ENCODE measurements at places on chromosomes 13 and 19.

GRCh38 chr13:53494406-53494805 lies 465.8 kb downstream of the OLFM4 start:
- DNase-seq: no peak

DNA sequence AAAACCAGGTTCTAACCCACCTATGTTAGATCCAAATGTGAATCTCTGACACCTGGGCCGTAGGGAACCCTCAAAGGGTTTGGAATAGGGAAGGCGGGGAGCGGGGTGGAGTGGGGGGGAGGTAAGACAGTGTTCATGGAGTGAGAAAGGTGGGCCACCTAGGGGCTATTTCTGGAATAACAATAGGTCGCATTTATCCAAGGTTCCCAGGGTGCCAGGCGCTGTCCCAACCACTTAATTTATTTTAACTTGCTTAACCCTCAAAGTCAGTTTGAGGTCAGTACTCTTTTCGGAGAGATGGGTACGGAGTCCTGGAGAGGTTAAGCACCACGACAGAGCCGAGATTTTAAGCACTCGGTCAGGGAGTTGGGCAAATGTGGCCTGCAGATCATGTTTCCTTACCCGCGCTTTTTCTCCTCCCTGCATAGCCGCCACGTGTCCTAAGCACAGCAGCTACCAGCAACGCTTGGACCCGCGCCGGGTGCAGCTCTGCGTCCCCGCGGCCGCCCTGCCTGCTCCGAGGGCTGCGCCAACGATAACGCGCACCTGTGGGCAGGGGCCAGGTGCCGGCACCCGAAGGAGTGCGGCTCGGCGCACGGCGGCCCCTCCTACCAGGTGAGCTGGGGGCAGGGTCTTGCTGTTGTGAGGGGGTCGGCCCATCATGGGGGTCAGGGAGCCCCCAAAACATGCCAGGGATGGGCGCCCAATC lies 25.0 kb upstream of the FXYD3 start:
- peak; percentile 18 for DNase-seq

DNA sequence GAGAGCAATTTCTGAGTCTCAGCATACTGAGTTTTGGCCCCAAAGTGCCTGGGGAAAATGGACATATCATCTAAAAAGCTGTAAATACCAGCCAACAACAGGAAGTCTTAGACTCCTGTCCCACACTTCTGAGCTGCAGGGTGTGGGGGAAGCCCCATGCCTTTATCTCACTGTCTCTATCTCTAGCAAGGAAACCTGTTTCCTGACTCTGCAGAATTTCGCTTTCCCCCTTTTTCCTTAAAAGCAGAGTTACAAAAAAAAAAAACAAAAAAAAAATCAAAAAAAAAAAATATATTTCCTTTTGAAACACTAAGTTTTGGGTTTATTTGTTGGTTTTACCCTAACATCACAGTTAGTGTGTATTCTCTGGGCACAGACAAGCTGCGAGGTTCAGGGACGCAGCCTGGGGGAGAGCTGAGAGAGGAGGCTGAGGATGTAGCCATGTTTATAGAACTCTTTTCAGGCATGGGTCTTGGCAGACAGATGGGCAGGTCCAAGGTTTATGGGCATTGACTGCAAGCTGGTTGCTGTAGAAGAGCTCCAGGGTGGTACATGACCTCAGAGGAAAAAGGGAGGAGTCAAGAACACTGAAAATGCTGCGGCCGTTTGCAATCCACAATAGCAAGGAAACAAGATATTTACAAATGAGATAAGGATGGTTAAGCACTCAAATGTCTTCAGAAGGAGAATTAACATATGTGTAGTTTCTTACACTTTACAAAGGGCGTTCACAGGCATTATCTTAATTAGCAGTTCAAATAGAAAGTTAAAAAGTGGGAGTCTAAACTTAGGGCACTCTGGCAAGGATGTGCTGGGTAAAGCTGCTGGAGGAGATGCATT lies 4.9 kb downstream of the MBNL2 start:
- DNase-seq: no peak

GRCh38 chr13:84606616-84607015 lies 724.3 kb upstream of the SLITRK1 start:
- DNase-seq: no peak

GRCh38 chr13:53568491-53568890 lies 539.9 kb downstream of the OLFM4 start:
- DNase-seq: no peak

DNA sequence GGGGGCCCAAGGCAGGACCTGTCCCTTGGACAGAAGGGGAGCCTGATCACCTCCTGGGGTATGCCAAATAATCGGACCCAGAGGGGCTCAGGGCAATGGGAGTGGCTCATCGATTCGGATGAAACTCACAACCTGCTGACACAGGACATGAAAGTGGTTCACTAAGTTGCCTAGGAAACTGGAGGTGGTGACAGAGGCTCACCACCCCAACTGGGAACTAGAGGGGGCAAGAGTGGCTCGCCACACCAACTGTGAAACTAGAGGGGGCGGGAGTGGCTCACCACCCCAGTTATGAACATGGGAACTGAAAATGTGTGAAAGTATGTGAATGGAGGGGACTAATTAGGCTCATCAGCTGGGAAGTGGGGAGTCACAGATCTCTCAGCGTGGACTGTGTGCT lies 46.3 kb upstream of the ZNF737 start:
- DNase-seq: no peak

DNA sequence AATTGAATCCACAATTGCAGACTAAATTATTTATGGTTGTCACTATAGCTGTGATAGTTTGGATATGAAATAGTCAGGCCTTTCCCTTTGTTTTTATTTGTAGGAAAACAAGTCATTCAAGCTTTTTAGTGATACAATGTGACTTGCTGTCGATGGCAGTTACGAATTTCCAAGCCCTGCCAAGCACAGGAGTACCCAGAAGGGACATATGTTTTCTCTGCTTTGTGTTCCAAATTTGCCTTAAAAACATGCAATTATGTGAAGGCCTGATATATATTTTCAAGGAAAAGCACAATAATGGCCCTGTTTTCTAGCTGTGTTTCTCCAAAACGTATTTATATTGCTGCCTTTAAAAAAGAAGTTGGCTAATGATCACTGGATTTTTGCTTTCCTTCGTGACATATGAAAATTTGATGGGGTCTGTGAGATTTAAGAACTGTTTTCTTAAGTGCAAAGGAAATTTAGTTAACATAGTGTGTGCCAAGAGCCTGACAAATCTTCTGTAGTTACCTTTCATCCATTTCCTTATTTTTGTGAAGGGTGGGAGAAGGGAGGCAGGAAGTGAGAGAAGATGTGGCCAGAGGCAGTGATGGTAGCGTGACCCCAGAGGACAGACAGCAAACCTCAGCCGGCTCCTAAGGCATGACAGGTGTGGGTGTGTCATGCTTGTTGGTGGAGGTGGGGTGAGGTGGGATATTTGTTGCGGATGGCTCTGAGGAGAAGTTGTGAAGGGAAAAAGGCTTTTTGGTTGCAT lies 79.6 kb downstream of the TEX26 start:
- no peak for DNase-seq

DNA sequence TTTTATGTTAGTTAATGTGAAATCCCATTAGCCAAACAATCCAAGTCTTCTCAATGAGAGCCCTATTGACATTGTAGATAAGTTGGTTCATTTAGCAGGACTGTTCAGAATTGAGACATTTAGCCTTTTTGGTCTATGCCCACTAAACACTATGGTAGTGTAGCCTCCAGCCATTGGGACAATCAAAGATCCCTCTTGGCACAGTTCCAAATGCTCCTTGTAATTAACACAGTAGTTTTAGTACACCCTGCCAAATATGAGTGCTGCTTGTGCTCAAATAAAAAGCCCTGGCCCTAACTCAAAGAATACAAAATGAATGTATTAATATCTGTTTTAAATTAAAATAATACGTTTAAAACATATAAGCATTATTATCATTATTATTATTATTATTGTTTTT lies 15.4 kb upstream of the FAM216B start:
- DNase-seq: peak; percentile 10

- DNase-seq: no peak
Observed at GRCh38 chr13:84931264-84931663, 868.0 kb downstream of the SLITRK6 start.

- no peak for DNase-seq
Observed at GRCh38 chr13:33110386-33110712, 94.1 kb downstream of the KL start.

- no peak for DNase-seq
Observed at GRCh38 chr19:39112338-39112890, 13.2 kb upstream of the PAK4 start.

DNA sequence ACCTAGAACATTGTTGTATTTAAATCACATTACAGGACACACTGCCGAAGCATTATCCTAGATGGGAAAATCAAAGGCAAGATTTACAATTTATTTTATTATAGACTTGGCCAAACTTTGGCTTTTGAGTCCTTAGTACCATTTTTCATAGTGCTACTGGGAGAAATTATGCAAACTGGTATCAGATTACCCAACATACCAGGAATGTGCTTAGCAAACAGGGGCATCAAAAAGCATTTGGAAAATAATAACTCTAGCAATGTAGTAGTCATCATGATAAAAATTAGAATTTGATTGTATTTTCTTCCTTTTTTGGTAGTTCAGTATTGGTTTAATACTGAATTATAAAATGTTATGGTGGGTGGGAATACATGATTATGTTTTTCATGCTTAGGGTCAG lies 34.0 kb downstream of the GPC6 start:
- DNase-seq: no peak

- DNase-seq: no peak
Observed at GRCh38 chr19:15107061-15108010, at the start of gene SYDE1. Gene SYDE1 (plus strand): TSS chr19:15107401. CDS start chr19:15107434, 33 bp downstream.

DNA sequence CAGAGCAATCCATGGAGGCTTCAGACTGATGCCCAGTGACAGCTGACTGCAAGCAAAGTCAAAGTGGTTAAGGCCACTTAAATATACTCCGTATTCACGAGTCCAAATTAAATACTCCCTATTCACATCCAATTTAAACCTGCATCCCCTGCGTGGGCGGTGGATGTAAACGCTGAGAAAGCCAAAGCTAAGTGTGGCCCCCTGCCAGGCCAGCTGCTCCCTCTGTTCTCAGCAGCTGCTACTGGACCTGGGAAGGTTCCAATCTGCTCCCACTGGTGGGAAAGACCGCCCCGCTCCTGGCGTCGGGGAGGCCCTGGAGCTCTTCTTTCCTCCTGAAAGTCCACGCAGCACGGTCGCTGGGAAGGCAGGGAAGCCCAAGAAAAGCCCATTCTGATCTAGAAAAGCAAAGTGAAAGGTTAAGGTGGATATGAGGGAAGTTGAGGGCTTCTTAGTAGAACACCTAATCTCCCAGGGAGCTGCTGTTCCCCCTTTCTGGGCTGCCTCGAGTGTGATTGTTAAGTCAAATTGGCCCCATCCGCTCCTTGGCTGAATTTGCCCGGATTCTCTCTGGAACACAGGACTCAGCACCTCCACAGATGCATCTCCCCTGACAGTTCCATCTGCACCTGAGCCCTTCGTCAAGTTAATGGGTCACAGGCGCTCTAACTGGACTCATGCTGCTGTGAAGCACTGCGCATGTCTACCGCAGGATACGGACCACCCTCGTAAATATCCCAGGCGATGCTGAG lies 205.5 kb downstream of the USP12 start:
- peak; percentile 96 for DNase-seq

DNA sequence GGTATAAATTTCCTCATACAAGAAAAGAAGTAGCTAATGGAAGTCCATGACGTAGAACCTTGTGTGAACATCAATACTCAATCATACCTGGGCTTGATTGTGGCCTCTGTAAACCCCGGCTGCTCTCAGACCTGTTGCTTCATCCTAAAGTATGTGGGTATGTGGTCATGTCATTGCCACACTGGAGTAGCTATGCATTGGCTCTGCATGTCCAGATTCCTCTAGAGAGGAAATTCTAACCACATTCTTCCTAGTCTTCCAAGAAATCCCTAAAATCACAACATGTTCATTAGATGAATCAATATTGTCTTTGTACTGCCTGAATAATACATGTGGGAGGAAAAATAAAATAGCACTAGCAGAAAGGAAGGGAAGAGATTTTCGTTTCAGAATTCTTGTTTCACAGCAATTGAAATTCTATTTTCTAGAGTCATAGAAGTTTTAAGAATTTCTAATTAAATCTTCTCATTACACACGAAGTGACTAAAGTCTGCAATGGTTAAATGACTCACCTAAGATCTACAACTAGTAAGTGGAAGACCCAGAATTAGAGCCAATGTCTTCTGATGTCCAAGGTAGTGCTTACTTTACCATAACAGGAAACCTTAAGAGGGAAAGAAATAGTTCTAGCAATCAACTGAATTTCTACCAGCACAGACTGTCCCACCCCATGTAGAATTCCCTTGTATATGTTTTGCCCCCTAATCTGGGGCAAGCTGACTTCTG lies 28.0 kb downstream of the RXFP2 start:
- DNase-seq: no peak

GRCh38 chr19:49348305-49349189 lies 13.3 kb downstream of the CD37 start:
- DNase-seq: no peak

DNA sequence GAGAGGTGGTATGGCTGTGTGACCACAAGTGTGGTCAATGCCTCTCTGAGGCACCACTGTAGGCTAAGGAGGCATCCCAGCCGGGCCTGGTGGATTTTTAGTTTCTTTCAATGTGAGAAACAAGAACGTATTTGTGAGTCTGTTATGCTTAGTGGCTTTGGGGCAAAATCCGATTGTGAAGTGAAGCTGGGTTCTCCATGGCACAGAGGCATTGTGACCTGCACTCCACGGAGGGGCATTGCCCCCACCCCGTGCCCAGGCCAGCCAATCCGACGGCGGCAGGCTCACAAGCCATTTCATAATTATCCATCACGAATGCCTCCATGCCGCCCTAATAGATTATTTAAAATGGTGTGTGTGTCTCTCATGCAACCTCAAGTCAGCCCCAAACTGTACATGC lies 151.6 kb downstream of the ZNF536 start:
- DNase-seq: no peak

- no peak for DNase-seq
Observed at GRCh38 chr13:29319451-29319850, 276.0 kb downstream of the SLC7A1 start.

GRCh38 chr13:75076476-75076875 lies 405.5 kb downstream of the TBC1D4 start:
- no peak for DNase-seq

DNA sequence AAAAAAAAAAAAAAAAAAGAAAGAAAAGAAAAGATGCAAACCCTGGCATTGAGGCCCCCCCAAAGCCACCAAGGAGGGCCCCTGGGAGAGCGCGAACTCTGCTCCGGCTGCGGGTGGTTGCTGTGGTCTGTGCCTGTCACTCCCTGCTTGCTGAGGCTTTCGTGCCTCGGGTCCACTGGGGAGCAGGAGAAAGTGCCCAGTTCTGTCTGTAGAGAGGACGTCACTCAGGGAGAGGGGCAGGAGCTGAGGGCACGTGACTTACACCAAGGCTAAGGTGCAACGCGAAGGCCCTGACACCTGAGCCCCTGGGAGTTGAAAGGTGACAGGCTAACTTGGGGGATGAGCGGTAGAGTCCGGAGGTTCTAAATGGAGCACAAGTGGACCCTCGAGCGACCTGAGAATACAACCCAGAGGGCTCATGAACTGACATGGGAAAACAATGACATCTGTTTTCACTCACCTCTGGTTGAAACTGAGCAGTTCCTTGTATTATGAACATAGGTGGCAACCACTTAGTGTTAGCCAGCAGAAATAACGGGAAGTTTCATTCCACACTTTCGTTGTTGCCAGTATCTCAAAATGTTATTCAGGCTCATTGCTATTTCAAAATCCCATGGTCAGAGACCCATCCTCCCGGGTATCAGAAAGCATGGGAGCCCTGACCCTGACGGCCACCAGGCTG lies 69.2 kb upstream of the TM9SF2 start:
- DNase-seq: no peak

GRCh38 chr13:33296793-33297425 lies 11.4 kb upstream of the STARD13 start:
- no peak for DNase-seq

GRCh38 chr13:79392882-79393563 lies 13.0 kb downstream of the RBM26 start:
- DNase-seq: no peak
